Smooth muscle cell of the pulmonary artery (primary cell): ENCODE measurements at places on chromosomes 12 and 14. TPM values are rescaled to one million over a fixed set of nuclear protein-coding genes. Genes with fewer than 3 reads are reported as not detected.

Gene SERPINA5
- total RNA-seq: 0.03 and 0.33 TPM in 2 replicates

Gene IQSEC3
- 0.07 and 0.17 TPM in 2 replicates for total RNA-seq

Gene ANKS1B
- total RNA-seq: 1.9 and 6.1 TPM in 2 replicates

Gene KRT7
- 15.0 and 16.4 TPM in 2 replicates for total RNA-seq

Gene NUP37
- total RNA-seq: 20.0 and 28.7 TPM in 2 replicates

Gene KRT3
- total RNA-seq: not detected in 2 replicates

Gene TSFM
- total RNA-seq: 16.0 and 17.1 TPM in 2 replicates

Gene CAPZA3
- not detected in 2 replicates for total RNA-seq

Gene CFAP251
- 6.7 and 7.9 TPM in 2 replicates for total RNA-seq

Gene VRTN
- total RNA-seq: not detected in 2 replicates

Gene DBX2
- not detected in 2 replicates for total RNA-seq

Gene LRTM2
- total RNA-seq: not detected in 2 replicates

Gene SOX5
- total RNA-seq: 3.0 and 6.6 TPM in 2 replicates

Gene BAZ2A
- total RNA-seq: 33.2 and 34.8 TPM in 2 replicates

Gene TAS2R13
- total RNA-seq: 1.8 and 2.4 TPM in 2 replicates

Gene TRHDE
- total RNA-seq: 1.6 and 3.5 TPM in 2 replicates

Gene GDF3
- total RNA-seq: not detected in 2 replicates

Gene SERPINA10
- total RNA-seq: not detected in 2 replicates

Gene MMP17
- 2.6 and 7.8 TPM in 2 replicates for total RNA-seq

Gene METTL1
- 6.2 and 13.6 TPM in 2 replicates for total RNA-seq

Gene PPP2R5E
- 23.2 and 32.2 TPM in 2 replicates for total RNA-seq

Gene CTSG
- not detected in 2 replicates for total RNA-seq

Gene RD3L
- not detected in 2 replicates for total RNA-seq

Gene ACOT6
- total RNA-seq: not detected in 2 replicates

Gene E2F7
- total RNA-seq: 16.7 and 56.5 TPM in 2 replicates

Gene SCN8A
- total RNA-seq: 19.2 and 33.1 TPM in 2 replicates

Gene REP15
- 2.4 and 3.2 TPM in 2 replicates for total RNA-seq

Gene TOMM20L
- not detected in 2 replicates for total RNA-seq

Gene MRPS35
- 36.0 and 37.1 TPM in 2 replicates for total RNA-seq

Gene MAP3K9
- under 0.01 and 0.07 TPM in 2 replicates for total RNA-seq

Gene EFS
- total RNA-seq: 4.7 and 15.0 TPM in 2 replicates

Gene OAS2
- 2.5 and 4.2 TPM in 2 replicates for total RNA-seq
